ENCODE measurements at places on chromosomes 16 and 17.

DNA sequence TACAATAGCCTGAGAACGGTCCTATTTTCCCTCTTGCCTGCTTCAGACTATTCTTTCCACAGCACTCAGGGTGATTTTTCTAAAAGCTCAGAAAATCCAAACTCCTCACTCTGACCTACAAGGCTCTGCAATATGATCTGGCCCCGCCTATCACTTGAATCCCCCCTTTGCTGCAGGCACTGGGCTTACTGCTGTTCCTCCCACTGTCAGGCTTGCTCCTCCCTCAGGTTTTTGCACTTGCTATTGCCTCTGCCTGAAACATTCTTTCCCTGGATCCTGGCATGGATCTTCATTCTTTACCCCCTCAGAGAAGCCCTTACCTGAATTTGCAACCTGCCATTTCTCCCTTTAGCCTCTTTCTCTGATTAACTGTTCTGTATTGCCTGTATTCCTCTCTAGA lies 52.3 kb downstream of the RPGRIP1L start:
- DNase-seq, result no peak

DNA sequence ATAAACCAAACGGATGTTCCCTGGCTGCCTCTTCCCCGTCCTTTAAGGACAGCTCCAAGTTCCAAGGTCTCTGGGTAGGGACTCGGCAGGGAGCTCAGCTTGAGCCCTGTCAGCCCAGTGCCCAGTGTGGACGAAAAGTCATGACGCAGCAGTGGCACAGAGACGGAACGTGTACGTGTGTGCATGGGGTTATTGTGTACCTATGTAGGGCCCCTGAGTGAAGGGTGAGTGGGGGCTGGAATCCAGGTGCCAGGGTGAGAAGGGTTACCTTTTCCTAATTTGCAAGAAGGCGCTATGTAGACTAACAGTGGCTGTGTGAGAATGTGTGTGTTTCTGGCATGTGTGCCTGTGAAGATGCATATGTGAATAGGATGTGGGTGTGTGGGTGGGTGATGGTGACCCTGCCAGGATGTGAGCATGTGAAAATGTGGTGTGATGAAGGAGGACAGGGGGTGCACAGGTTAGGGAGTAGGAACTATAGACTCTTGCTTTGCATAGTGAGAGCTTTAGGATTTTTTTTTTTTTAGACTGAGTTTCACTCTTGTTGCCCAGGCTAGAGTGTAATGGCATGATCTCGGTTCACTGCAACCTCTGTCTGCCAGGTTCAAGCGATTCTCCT lies 6.0 kb downstream of the SCN4A start:
- no peak for DNase-seq

- DNase-seq, result peak; percentile 89
These were observed 1.0 kb upstream of the RHOT1 start for GRCh38 chr17:32141258-32141657.

DNA sequence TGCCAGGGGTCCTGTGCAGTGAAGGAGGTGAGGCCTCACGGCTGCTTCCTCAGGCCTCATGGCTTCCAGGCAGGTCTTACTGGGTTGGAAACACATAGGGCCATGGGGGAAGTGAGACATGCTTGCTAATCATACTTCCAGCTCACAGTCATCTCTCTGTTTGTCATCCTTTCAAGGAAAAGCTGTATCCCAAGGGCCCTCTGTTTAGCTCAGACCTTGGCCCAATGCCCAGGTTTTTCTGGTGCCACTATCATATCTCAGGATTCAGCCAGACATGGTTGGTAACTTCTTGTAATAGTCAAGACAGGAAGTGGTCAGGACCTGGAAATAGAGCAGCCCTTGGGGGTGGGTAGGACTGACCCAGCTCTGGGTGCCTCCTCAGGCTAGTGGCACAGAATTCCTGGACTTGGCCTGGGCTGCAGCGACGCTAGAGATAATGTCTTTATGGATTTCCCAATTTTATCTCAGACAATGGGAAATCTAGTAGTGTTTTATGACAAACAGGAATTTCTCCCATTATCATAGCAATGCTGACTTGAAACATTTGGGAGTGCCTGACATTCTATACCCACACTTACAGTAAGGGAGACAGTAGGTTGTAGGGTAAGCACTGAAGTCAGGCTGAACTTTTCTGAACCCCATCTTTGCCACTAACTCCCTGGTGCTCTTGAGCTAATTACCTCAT lies 13.5 kb upstream of the ITGB3 start:
- peak; percentile 23 for DNase-seq

GRCh38 chr16:57679767-57680482 lies 11.8 kb downstream of the ADGRG3 start:
- DNase-seq, result no peak

- DNase-seq, result no peak
These were observed 11.3 kb downstream of the DNAAF1 start for GRCh38 chr16:84156342-84156784.

DNA sequence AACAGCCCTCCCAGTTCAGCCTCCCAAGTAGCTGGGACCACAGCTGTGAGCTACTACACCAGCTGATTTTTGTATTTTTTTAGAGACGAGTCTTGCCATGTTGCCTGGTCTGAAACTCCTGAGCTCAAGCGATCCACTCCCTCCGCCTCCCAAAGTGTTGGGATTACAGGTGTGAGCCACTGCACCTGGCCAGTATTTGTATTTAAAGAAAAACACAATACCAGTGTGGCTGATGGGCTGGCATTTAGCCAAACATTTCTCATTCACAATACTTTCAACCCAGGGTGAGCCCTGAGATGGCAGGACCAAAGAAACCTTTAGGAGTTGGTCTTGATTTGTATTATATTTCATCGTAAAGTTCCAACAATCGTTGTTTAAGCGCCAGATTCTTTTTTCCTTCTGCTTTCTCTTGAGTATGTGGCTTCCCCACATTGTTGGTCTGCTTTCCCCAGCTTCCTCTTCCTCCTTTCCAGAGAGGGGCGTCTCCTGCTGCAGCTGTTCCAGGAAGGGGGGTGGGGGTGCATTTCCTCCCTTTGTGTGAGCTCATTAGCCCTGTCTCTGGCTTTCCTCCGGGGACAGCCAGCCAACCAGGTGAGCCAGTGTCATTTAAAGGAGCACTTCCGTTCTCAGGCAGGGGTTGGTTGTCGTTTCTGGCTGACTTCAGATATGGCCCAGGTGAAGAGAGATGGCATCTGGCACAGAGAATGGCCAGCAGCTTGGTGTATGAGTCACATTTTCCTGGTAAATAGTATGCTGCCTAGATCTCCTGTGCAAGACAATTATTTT lies 79.9 kb downstream of the GPRC5B start:
- DNase-seq, result peak; percentile 86

DNA sequence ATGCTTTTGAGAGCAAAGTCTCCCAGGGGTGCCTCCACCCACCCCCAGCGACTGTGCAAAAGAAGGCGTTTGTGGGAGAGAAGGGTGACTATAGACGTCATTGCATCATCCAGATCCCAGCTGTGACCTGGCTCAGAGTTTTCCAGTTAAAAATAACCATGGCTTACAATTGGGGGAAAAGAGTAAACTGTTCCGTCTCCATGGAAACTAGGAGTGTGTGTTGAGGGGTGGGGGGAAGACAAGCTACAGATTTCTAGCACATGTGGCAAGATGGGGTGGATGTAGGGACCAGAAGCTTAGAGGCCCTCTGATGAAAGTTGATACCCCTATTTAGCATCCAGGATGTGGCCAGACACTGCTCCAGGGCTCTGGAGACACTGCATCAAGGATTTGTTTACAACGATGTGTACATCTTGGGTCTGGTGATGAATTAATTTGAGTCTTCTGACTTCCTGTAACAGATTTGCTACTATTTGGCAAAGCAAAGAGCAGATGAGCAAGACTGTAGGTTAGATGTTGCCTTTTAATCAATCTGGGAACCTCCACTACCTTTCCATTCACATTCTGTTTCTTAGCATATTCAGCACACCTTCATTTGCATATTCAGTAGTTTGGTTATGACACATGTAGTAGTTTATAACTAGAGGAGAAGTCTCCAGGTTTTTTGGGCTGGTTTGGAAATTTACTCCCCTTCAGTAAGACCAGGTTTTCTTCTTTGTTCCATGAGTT lies 6.2 kb upstream of the DUSP14 start:
- DNase-seq, result no peak

DNA sequence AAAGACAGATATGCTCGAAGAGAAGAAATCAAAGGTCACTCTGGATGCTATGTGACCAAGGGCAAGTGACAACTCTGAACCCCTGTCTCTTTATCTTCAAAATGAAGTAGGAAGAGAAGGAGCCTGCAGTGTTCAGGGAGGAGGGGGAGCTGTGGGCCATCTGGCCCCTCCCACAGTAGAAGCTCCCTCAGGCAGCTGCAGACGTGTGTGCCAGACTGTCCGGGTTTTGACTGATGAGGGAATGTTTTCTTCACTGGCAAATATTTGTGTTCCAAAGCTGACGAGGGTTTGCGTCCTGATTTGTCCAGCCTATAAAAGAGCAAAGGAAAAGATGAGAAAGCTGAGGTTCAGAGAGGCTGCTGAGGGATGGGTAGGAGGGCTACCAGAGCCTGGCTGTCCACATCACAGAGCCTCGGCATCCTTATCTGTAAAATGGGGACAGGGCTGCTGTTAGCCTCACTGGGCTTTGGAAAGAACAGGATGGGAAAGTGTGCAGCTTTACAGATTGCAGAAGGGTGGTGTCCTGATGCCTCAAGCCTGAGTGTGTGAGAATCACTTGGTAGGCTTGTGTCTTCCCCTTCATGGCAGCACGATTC lies 1.8 kb upstream of the GINS2 start:
- peak; percentile 42 for DNase-seq

GRCh38 chr16:28300327-28300726 lies 8.0 kb downstream of the SBK1 start:
- DNase-seq, result no peak

GRCh38 chr16:52283018-52283417 lies 263.9 kb downstream of the TOX3 start:
- no peak for DNase-seq

GRCh38 chr16:9929836-9930235 lies 252.4 kb downstream of the GRIN2A start:
- DNase-seq, result no peak

DNA sequence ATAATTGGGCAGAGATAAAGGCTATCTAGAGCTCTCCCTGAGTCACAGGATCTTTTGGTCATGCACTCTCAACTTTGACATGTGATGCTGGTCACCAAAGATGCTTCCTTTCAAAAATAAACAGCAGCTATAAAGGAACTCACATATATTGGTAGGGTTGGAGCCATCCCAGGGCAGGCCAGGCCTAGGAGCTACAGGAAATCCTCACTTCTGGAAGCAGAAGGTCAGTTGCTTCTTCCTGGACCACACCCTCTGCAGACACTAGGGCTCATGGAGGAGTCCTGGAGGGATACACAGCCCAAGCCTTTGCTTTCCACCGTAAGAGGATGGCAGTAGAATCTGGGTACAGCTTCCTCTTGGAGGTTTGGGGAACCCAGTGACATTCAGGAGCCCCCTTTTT lies 24.6 kb downstream of the SOST start:
- no peak for DNase-seq

GRCh38 chr17:49022391-49022941 lies 25.3 kb downstream of the IGF2BP1 start:
- no peak for DNase-seq

DNA sequence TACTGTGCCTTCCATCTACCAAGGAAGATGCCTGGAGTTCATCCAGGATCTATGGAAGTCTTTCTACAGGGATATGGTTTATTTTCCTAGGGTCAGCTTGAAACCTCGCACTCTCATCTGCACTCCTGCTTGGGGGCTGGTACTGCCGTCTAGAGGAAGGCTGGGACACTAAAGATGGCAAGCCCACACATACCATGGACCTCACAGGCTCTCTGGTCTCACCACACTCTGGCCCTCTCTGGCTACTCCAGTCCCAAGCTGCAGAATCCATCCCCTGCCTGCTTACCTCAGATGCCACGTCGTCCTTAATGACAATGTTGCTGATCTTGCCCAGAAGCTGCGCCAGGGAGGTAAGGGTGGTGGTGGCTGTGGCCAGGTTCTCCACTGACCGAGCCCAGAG lies 2.1 kb upstream of the UNC119 start:
- no peak for DNase-seq

DNA sequence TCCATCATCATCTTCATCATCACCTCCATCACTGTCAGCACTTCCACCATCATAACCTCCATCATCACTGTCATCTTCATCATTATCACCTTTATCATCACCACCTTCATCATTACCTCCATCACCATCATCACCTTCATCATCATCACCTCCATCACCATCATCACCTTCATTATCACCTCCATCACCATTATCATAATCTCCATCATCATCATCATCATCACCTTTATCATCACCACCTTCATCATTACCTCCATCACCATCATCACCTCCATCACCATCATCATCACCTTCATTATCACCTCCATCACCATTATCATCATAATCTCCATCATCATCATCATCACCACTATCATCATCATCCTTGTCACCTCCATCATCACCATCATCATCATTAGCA lies 309.7 kb downstream of the HAPSTR1 start:
- no peak for DNase-seq

DNA sequence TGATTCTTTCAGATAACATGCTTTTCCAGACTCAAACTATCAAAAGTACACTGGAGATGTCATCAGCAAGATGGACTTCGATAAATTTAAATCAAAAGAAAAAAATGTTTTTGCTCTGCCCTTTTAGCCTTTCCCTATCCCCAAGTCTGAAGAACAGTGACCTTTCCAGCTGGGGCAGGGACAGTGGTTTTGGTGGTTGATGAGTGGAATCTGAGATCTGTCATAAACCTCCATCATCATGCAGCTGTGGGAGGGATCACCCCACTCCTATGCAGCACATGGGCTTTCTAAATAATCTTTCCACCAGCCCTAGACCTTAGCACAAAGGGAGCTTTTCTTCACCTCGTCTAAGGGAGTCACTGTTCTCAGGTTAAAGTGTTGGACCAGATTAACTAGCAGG lies 869.5 kb upstream of the SOX9 start:
- DNase-seq, result no peak

DNA sequence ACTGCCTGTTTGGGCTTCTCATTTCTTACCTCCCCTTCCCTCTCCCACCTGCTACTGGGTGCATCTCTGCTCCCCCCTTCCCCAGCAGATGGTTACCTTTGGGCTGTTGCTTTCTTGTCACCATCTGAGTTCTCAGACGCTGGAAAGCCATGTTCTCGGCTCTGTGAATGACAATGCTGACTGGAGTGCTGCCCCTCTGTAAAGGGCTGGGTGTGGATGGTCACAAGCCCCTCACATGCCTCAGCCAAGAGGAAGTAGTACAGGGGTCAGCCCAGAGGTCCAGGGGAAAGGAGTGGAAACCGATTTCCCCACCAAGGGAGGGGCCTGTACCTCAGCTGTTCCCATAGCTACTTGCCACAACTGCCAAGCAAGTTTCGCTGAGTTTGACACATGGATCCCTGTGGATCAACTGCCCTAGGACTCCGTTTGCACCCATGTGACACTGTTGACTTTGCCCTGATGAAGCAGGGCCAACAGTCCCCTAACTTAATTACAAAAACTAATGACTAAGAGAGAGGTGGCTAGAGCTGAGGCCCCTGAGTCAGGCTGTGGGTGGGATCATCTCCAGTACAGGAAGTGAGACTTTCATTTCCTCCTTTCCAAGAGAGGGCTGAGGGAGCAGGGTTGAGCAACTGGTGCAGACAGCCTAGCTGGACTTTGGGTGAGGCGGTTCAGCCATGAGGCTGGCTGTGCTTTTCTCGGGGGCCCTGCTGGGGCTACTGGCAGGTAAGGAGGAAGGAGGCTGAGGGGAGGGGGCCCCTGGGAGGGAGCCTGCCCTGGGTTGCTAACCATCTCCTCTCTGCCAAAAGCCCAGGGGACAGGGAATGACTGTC lies at the start of gene CD68:
CD68 (plus strand) TSS at position 638 of the 833 bp plus-strand sequence; CDS start at position 678, 40 bp downstream.
- DNase-seq, result no peak
